Keratinocyte (primary cell): ENCODE measurements at places on chromosomes 1 and 21. TPM values are rescaled to one million over a fixed set of nuclear protein-coding genes. Genes with fewer than 3 reads are reported as not detected.

GRCh38 chr1:172139196-172139595, 281.3 kb upstream of the C1orf105 start:
- no peak for DNase-seq

DNA sequence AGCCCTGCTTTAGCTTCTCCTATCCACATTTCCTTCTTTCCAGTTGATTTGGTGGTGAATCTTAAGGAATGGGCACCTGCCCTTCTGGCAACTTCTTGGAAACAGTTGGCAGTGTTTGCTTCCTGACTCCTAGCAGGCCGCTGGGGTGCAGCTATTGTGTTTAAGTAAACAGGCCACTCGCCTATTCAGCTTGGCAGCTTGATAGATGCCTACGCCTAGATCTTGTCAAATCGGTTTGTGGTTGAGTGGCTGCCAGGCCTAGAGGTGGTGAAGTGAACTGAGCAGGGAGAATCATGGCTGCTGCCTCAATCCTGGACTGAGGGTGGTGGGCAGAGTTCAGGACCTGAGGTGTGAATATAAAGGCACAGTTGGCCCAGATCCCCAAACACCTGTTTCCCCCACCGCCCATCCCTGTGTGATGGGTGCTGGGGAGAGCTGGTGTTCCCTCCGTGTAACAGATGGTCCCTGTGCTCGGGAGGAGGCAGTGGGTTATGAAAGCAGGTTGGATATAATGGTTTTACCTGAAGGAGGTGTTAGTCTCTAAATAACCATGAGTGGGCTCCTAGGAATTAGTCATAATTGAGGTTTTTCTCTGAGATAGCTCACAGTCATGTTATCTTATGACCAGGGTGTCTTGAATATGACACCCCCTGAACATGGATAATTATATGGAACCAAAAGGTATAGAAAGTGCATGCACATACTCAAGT, 940 bp upstream of the PLA2G2C start:
- no peak for DNase-seq

GRCh38 chr1:211334986-211335385, 8.4 kb downstream of the TRAF5 start:
- no peak for DNase-seq

GRCh38 chr21:33136847-33137502, 67.0 kb downstream of the OLIG1 start:
- no peak for DNase-seq

GRCh38 chr21:44874240-44874496, 678 bp upstream of the PTTG1IP start:
- DNase-seq, result no peak

DNA sequence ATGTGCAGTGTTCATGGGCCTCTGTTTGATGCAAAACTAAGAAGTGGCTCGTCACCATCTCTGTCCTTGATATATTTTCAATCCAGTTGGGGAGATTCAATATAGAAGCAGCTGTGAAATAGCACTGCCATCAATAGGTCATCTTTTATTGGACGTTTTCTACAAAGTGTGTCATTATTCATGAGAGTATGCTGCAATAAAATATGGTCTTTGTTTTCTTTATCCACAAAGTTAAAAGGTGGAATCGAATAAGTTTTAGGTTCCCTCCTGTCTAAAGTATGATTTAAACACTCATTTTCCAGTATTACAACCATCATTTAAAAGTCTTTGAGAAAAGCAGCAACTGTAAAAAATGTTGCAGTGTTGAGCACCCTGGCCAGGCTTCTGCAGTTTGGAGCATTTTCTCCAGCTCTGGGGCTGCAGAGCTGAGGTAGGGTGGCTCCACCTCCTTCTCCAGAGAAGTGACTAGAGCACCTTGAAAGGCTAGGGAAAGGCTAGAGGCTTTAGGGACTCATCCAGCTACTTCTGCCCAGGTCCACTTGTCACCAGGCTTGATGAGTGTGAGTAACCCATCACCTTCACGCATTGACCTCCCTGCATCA, 56.5 kb upstream of the DNAH14 start:
- DNase-seq, result no peak

- no peak for DNase-seq
Observed at GRCh38 chr21:43853851-43854772, 10.9 kb upstream of the AGPAT3 start.

DNA sequence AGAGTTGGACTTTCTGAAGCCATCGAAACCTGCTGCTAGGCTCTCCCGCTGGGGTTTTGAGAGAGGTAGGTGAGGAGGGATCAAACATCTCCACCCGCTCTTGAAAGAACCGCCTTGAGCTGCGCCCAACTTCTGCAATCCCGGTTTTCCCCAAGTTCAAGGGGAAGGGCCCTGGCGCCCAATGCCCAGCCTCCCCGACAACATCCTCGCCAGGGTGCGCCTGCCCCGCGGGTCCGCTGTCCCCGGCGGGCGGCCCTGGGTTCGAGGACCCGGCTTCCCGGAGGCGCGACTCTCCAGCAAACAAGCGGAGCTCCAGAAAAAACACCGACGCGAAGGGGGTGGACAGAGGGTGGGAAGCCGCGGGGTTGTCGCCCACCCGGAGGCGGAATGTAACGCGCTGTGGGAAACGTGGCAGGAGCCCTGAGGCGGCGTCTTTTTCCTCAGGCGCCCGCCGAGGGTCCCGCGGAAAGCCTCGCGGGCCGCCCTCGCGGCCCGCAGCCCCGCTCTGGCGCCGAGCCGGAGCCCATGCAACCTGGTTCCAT, 607 bp downstream of the BTG3 start:
- DNase-seq, result no peak

- no peak for DNase-seq
Observed at GRCh38 chr1:204834752-204835151, 35.9 kb upstream of the NFASC start.

DNA sequence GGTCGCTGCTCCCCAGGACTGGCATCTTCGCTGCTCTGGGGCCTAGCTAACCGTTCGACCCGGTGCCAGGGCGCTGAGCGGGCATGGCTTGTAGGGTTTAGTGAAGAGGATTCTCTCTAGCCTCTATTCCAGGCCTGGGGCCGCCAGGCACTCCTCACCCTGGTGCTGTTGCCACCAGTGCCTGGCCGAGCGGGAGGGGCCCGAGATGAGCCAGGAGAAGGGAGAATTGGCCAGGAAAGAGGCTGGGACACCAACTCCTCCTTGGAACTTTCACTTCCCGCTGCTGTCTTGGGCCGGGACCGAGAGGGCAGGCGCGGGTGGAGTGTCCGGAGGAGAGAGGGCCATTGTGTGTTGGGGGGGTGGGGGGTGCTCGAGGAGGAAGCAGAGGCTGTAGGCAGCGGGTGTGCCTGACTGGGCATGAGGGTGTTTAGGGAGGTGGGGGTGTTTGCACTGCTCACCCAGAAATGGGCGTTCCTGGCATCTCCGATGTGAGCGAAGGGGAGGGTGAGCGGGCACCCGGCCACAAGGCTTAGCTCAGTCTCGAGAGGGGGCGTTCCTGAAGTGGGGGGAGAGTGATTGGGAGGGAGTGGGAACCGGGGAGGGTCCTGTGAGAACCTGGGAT, 772 bp downstream of the ADAM15 start:
- DNase-seq, result no peak

DNA sequence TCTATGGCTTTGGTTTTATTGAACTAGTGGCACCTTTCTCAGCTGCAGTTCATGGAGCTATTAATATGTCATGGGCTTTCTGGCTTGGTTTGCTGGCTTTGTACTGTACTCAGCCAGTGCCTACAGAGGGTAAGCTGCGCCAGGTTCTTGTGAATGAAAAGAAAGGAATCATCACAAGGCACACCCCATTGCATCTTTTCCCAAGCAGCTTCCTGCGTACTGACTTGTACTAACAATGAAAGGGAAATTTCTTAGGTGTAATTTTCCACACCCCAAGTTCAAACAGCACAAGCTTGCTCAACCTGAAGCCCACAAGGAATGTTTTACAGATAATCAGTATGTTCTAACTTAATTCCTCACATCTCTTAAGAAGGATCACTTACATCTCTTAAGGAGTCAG, 78.0 kb upstream of the TNFSF18 start:
- DNase-seq, result no peak

Gene MARK1
- polyA plus RNA-seq, result 6.1 to 11.3 TPM (median 8.4 TPM) in 3 replicates

Gene TSPEAR
- 0.07 to 0.12 TPM in 2 of 3 replicates, not detected in the other for polyA plus RNA-seq

Gene GPR37L1
- polyA plus RNA-seq, result 0.01 TPM in 2 of 3 replicates, not detected in the other

Gene CD5L
- polyA plus RNA-seq, result not detected in 3 replicates

Gene CELF3
- polyA plus RNA-seq, result not detected in 3 replicates
